ENCODE measurements at places on chromosomes 6 and 20. TPM values are rescaled to one million over a fixed set of nuclear protein-coding genes. Genes with fewer than 3 reads are reported as not detected.

The TAF11 gene
- total RNA-seq, result 16.0 TPM

The PTCHD4 gene
- 1.8 TPM for total RNA-seq

The VGLL2 gene
- 0.58 TPM for total RNA-seq

The CGA gene
- total RNA-seq, result not detected

The SLC24A3 gene
- total RNA-seq, result 2.0 TPM

The SMOC2 gene
- total RNA-seq, result not detected

The RBM38 gene
- 15.7 TPM for total RNA-seq

The SUPT3H gene
- total RNA-seq, result 2.2 TPM

The SLC29A1 gene
- total RNA-seq, result 21.6 TPM

The XKR7 gene
- not detected for total RNA-seq

The IMPG1 gene
- not detected for total RNA-seq

The NPEPL1 gene
- total RNA-seq, result 24.4 TPM

The TFAP2A gene
- 12.1 TPM for total RNA-seq

The FAXC gene
- total RNA-seq, result 2.8 TPM

The RAD21L1 gene
- not detected for total RNA-seq

The KCNK15 gene
- not detected for total RNA-seq

The NKAIN2 gene
- not detected for total RNA-seq

The RCAN2 gene
- total RNA-seq, result 0.34 TPM

The SMLR1 gene
- total RNA-seq, result not detected

The CSNK2B gene
- total RNA-seq, result 129 TPM

The CLPSL1 gene
- total RNA-seq, result not detected

The FAM162B gene
- total RNA-seq, result not detected

The MYB gene
- 0.60 TPM for total RNA-seq

The TTK gene
- total RNA-seq, result 23.1 TPM

The ENPP5 gene
- not detected for total RNA-seq

The JPH2 gene
- total RNA-seq, result 0.08 TPM

The SLA2 gene
- not detected for total RNA-seq

The TCP11 gene
- total RNA-seq, result not detected

The ARFGEF2 gene
- total RNA-seq, result 26.3 TPM

The POU5F1 gene
- 0.21 TPM for total RNA-seq

The ABHD16B gene
- total RNA-seq, result not detected

The LY6G6C gene
- total RNA-seq, result not detected
